ENCODE measurements at places on chromosomes 12 and 14.
A peak's percentile ranks its signal among the peaks of the same experiment; 100 is the strongest.

DNA sequence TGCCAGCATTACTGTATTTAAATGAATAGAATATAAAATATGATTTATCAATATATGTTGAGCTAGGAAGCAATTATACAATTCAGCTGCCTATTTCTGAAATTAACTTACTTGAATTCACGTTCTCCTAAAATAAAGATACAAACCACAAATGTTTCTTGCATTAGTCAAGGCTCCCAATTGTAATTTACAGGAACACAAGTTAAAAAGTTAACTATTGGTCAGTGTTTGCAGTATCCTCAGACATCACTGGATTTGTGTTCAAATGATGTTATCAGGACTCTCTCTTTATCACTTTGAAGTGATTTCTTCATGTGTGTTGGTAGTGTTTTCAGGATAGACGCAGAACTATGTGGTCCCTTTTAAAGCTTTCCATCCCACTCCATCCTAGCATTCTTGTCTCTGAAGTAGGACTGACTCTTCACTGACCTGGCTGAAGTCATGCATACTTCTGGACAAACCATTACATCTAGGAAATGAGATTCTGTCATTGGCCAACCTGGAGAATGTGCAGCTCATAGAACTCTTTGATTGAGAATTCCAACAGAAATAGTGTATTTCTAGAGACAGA lies 156.1 kb downstream of the KICS2 start:
- DNase-seq: no peak

- no peak for DNase-seq
Observed at GRCh38 chr12:30701056-30701455, 5.4 kb upstream of the IPO8 start.

GRCh38 chr14:41973178-41973577 lies 366.5 kb downstream of the LRFN5 start:
- DNase-seq: no peak

- no peak for DNase-seq
Observed at GRCh38 chr12:72286526-72286925, 14.4 kb downstream of the TRHDE start.

GRCh38 chr12:69331519-69331908 lies 16.7 kb upstream of the LYZ start:
- no peak for DNase-seq

DNA sequence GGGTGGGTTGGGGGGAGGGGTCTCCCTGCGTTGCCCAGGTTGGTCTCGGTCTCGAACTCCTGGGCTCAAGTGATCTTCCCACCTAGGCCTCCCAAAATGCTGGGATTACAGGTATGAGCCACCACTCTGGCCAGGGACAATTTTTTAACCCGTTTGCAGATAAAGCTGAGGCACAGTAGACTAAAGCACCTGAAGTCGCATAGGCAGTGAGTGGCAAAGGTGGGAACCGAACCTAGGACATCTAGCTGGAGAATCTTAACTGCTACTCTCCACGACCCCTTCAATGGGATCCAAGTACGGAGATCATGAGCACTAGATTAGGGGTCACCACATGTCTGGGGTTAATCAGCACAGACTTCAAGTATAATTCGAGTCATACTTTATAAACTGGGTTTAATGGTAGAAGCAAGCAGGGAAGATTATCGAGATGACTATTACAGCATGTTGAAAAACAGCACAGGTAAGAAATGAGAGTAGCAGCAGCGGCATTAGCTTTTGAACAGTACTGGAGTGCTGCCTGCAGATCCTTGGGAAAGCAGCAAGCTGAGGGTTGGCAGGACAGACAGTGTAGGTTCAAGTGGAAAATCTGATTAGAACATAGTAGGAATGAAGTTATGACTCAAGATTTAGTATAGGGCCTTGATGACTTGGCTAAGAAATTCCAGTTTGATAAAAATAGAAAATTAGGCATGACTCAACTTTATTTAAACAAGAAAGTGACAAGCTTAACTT lies 23.9 kb downstream of the NID2 start:
- peak; percentile 65 for DNase-seq

DNA sequence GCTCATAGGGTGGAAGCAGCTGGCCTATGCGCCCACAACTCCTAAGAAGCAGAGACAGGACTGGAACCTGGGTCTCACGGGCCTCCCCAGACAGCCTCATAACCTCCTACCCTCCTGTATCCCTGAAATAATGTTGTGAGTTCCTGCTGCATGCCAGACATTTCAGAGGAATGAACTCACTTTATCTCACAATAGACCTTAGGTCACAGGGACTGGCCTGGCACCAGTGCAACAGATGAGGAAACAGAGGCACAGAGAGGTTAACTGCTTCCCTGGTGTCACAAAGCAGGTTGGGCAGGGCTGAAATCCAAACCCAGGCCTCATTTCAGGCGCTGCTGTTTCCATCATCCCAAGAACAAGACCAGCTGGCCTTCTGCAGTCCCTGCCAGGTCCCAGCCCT lies 5.3 kb downstream of the PHETA1 start:
- no peak for DNase-seq

GRCh38 chr12:57101892-57102695 lies 9.1 kb downstream of the STAT6 start:
- DNase-seq: no peak

GRCh38 chr14:22096514-22096895 lies 422.9 kb upstream of the OR4E1 start:
- DNase-seq: no peak

DNA sequence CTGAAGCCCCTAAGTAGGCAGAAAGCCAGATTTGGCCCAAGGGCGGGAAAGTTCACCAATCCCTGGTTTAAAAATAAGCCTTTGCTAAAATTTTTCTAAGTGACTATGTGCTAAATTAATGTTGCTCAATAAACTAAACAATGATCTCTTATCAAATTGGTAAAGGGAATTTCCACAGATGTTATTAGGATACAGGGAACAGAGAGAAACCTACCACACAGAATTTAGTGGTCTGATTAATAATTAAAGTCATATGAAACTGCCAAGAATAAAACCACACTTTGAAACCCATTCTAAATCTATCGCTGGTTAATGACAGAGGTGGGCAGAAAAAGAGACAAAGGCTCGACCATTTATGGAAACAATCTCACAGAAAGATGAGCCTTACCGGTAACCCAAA lies 22.0 kb downstream of the ANAPC5 start:
- no peak for DNase-seq

- DNase-seq: no peak
Observed at GRCh38 chr12:49949866-49950265, 671 bp upstream of the AQP2 start.

GRCh38 chr12:46629331-46630229 lies 196.2 kb downstream of the SLC38A4 start:
- DNase-seq: no peak

DNA sequence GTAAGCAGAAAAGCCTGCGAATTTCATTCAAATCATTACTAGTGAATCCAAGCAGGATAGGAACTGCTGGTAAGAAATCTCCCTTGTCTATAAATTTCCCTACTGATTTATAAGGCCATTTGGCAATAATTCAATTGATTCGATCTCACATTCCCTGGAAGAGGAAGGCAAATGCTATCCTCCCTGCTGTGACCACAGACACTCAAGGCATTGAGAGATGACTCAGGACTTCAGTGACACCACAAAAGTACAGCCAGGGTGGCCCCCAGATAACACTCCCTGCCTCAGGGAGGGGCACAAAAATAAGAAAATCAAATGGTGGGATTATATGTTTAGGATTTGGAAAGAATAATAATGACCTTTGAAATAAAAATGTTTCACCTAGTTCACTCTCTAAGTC lies 162.7 kb downstream of the GRIP1 start:
- DNase-seq: no peak

DNA sequence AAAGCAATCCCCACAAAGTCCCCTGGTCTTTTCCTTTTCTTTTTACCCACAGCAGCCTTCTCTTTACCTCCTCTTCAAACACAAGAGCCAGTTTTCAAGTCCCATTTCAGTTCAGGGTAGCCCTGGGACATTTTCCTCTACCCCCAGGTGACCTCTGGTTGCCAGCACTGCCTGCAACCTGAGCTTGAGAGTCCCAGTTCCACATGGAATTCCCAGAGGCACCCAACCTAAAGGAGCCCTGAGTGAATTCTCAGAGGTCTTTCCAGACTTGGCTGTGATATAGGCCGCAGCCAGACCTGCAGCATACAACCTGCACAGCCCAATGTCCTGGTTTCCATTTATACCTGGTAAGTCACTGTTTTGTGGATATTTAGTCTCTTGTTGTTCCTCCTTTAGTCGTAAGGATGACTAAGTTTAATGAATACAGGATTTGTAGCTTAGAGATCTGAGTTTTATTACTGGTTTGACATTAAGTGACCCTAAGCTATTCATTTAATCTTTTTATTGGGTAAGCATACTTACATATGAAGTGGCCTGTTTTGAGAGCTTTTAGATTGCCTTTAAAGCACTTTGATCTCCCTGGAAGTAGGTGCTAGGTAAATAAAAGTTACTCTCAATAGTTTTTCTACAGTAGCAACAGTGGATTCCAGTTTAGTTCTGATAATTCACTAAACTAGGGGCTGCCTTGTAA lies 159.8 kb downstream of the TGFB3 start:
- DNase-seq: no peak

DNA sequence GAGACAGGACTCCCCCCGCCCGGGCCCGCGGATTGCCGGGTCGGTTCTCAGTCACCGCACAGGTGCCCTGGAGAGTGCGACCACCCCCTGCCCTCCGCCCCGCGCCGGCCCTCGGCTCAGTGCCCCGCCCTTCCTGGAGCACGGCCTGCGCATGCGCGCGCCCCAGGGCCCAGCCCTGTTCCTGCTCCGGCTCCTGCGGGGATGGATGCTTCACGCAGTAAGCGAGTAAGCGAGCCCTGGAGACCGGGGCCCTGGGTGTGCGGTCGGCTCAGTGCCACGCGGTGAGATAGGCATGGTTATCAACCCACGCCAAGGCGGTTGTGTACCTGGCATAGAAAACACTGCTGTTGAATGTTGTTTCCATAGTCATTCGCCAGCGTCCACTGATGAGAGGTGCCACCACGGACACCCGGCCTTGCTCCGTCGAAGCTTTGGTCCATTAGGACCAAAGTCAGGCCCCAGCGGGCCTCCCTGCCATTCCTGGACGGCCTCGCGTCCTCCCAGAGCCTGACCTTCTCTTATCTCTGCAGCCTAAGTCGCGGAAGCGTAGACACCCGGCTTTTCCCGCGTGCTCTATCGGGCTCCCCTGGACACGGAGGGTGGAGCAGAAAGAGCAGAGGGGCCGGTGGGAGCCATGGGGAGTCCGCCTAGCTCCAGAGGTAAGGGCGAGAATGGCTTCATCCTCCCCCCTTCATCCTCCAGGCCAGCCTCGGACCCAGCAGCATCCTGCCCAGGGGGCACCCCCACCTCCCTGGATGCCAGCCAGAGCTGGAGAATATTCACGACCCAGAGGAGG lies 90.6 kb downstream of the PAPOLA start:
- DNase-seq: no peak

DNA sequence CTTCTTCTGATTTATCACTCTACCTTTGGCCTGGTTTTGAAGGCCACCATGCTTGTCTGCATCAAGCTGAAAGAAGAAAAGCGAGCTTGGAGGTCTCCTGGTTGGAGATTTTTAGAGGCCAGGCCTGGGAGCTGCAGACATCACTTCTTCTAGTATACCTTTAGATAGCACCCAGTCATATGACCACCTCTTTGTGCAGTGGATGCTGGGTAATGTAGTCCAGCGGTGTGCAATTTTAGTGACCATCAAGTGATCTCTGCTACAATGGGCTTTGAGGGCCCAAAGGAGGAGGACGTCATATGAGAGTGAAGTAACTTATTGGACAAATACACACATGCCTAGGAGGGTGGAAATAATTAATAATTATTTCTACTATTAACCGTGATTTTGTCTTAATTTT lies 15.2 kb upstream of the WNT5B start:
- no peak for DNase-seq

DNA sequence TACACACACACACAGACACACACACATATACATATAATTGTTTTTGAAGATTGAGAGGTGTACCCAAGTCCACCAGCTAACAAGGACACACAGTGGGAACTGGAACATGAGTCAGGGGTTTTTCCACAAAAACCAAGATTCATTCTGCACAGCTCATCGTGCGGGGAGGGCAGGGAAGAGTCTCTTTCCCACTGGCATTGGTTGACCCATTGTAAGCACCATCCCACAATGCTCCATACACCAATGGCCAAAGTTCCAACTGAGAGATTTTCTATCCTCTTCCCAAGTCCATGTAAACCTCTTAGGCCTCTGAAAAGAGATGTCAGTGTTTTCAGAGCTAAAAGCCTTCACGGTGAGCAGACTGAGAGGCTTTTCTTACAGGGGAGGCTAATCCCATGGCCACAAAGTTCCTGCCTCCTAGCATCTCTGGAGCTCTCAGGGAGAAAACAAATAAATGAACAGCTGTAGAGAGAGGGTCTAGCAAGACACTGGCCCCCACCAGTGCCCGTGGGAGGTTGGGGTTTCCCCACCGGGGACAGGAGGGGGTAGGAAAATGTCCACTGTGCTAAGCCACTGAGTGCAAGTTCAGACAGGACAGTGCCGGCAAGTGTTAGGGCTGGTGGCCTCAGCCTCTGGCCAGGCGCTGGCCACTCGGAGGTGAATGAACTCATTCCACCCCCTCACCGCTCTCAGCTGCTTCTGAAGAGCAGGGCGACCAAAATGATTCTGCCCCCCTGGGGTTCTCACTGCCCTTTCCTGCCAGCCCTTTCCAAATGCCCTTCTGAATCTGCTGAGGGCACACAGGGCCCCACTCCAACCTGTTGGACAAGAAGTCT lies 21.5 kb upstream of the TC2N start:
- DNase-seq: no peak

DNA sequence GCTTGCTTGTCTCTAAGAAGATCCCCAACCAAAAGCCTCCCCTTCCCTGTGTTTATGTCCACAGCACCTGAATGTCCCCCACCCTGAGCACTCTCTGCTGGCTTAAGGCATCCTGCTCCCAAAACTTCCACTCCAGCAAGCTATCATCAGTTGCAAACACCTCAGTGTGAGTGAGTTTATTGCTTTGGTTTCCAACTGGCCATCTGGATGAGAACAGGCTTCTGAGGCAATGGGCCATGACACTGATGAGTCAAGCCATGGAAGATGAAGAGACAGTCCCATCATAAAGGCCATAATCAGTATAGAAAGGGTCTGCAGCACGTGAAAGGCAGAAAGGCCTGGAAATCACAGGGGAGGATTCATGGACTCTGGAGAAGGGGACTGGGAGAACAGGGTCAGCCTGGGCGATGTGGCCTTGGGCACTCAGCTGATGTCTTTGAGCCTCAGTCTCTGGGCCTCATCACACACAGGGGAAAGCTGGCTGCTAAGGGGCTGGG lies 12.8 kb downstream of the CMKLR1 start:
- no peak for DNase-seq

DNA sequence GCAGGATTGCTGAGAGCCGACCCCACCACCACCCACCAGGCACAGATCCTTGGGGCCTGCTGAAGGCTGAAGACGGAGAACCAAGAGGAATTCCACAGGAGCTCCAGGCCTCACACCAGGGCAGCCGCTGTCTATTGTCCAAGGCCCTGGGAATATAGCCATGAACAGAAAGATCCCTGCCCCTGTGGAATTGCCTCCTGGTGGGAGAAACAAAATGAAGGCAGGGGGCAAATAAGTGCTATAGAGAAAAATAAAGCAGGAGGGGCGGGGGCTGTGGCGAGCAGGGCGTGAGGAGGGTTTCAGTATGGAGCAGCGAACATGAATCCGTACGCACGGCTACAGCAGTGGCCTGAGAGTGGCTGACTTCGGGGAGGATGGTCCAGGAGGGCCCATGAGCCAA lies 96.1 kb downstream of the EML1 start:
- no peak for DNase-seq

Measured in muscle of arm (tissue), 14 donors.